GM04503 (cell line): ENCODE measurements at places on chromosomes 7 and 10.
A peak's percentile ranks its signal among the peaks of the same experiment; 100 is the strongest.

DNA sequence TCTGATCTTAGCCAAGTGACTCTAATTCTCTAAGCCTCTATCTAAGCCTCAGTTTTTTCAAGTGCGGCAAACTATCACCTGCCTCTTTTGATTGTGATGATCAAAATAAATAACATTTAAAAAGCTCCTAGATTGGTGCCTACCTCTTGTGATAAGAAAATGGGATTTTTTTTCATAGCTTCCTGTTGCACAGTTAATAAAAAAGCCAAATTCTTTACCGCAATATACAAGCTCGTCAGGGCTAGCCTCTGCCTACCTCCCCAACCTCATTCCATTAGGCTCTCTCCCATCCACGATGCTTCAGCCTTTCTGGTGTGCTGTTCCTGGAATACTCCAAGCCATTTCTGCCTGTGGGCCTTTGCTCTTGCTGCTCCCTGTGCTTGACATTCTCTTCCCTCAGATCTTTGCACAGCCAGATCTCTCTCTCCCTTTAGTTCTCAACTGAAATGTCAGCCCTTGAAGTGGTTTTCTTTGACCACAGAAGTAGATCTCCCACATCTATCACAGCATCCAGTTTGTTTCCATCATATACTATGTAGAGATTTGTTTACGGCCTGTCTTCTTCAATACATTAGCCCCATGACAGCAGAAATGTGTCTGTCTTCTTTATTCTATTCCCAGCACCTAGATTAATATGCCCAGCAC is 48.8 kb downstream of the SFR1 start:
- no peak for DNase-seq

GRCh38 chr10:73997461-73997786 is 492 bp upstream of the VCL start:
- DNase-seq: no peak

- no peak for DNase-seq
Measured at GRCh38 chr7:30805931-30806330, 34.7 kb downstream of the MINDY4 start.

DNA sequence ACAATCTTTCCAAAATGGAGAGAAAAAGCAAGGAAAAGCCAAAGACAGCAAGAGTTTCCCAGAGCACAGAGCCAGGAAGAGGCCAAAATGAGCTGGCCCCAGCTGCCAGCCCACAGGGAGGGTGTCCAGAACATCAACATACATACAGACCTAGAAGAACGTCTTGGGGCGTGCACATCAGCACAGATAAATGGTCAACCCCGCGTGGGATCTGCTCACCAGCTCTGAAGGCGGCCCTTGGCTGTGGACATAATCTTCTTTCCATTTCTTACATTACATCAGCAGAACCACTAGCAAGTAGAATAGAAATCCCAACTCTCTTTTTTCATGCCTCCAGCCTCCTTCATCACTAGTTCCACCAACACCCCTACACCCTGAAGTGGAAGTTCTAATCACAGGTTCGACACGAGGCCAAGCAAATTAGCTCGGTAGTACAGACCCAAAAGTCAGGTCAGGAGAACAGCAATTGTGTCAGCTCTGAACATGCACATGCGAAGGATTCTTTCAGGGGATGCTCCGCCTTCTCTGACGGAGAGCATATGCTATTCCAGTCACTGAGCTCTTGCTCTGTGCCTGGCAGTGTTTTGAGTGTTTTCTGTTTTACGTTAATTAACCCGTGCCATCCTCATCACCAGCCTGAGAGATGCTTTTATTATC is 16.4 kb downstream of the SH3PXD2A start:
- DNase-seq: no peak

GRCh38 chr10:101453791-101454718 is 100.1 kb downstream of the BTRC start:
- no peak for DNase-seq

DNA sequence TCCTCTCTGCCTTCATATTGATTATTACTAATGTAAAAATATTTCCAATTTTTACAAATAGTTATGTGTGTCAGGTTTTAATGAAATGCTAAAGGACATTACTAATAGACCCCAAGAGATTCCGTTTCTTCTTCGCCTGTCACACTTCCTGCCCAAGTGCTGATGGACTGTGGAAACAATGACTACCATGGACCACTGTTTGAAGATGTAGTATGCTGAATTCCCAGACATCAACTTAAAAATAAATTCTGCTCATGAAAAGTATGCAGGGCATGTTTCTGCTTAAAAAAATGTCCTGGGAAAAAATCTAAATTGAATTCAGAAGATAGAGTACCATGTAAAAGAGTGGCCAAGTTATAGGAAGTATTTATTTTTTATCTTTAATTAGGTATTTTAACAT is 52.1 kb downstream of the ST7 start:
- DNase-seq: no peak

DNA sequence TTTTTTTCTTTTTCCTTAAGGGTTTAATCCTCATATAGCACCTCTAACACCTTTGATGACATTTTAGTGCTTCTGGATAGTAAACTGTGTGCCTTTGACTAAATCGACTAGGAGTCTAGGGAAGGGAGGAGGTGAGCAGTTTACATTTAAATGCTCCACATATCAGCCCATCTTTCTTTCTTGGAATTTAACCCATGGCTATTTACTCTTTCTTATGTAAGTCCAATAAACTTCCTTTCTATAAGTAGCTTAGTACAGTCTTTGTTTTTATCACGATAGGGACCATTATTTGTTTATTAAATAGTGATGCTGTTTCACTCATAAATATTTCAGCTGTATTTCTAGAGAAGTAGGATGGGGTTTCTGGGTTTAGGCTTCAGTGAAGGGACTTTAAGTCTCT is 669.9 kb downstream of the AUTS2 start:
- no peak for DNase-seq

DNA sequence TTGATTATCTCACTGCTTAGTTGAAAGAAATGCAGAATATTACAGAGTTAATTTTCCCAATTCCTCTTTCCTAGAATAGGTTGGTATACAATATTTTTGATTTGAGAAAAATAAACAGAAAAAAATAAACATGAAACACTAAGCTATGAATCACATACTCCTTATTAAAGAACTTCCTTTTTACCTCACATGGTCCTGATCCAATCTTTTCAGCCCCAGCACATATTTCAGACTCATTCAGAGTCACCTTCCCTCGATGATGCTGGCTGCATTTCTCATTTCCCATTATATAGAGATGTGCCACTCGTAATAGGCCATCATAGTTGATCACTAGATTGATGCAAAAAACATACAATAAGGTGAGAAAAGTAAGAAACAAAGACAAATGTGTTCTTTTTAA is 64.6 kb downstream of the HGF start:
- DNase-seq: no peak

DNA sequence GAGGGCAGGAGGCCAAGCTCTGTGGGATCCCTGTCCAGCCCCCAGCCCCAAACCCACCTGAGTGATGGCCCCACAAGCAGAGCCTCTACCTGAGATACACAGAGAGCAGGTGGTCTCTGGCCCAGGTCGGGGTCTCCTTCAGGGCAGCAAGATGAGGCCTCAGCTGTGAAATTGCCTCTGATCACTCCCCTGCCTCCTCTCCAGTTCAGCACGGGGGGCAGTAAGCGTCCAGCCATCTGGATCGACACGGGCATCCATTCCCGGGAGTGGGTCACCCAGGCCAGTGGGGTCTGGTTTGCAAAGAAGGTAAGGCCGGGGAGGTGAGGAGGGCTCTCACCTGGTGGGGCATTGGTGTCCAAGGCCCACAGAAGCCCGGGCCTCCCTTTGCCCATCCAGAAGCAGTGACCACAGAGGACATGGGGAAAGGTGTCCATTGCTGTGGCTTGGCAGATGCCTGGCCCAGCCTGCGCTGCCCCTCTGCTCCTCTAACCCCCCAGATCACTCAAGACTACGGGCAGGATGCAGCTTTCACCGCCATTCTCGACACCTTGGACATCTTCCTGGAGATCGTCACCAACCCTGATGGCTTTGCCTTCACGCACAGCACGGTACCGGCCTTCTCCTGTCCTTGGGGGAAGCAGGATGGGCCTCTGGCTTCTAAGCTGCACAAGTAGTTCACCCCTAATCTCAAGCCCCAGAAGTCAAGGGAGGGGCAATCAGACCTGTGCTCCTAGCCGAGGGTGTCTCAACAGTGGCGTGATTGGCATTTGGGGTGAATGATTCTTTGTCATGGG is 3.1 kb downstream of the CPA1 start:
- DNase-seq: no peak

DNA sequence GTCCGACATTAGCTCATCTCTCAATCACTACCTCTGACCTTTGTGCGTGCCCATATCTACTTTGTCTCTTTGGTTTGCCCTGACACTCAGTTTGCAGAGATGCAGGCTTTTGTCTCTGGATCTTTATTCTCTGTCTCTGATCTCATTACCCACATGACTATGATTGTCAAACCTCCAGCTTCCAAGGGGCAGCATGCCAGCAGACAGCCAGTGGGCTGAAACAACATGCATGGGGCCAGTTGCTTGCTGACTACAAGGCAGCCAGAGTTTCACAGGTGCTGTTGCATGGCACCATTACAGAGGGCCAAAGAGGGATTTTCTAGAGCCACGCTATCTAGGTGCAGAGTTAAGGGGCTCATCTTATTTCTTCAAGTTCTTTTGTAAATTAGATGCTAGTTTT is 146.2 kb downstream of the SPAG6 start:
- DNase-seq: no peak

- DNase-seq: no peak
Measured at GRCh38 chr10:116307455-116307854, 16.8 kb upstream of the CCDC172 start.

DNA sequence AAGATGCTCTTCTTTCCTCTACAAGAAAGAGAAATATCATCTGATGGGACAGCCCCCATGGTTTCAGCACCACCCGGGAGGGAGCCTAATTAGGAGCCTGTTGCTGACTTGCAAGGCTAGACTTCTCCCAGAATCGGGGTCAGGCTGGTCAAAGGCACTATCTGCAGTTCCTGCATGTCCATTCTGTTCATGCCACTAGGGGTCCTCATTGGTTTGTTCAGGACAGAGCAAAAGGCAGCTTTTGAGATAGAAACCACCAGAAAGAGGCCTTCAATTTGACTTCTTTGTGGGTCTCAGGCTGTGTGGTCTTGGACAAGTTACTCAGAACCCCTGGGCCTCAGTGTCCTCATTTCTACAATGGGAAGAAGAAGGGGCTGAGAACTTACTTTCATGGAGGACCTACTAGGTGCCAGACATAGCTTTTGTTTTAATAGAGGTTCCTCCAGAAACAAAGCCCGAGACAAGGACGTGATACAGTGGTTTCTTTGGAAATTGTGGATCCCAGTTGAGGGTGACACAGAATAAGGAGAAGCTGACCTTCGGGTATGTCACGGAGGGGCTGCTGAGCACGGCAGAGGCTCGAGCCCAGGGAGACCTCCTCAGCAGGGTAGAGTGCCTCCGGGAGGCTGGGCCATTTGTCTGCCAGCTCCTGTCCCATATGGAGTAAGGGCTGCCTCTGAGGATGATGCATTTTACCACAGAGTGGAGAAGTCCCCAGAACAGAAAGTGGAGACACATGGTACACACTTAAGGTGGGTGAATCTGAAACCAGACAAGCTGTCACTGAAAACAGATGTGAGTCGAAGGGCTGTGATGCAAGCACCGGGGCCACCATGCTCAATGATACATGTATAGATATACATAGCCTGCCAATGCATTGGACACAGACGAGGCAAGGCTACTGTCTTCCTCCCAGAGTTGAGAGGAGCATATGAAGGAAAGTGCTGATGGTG is 33.1 kb upstream of the NEUROD6 start:
- peak; percentile 11 for DNase-seq

DNA sequence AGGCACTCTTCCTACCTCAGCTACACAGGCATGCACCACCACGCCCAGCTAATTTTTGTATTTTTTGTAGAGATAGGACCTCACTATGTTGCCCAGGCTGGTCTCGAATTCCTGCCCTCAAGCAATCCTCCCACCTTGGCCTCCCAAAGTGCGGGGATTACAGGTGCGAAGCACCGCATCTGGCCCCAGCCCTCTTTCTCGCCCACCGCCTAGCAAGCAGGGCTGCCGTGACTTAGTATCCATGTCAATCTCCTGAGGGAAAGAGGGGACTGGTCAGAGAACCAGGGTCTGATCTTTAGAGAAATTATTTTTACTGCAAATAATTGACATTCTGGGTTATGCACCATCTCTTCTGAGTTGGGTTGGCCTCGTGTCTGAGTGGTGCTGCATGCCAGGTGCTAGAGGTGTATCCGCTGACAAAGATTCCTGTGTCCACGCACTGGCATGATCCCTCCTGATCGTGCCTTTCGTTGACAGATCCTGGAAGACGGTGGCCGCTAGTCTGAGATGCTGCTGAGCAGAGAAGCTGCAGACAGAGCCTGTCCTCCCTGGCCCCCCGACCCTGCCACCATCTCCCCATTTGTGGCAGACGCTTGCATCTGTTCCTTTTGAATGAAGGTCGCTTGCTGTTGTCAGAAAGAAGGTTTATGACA is 22.7 kb downstream of the WIPI2 start:
- no peak for DNase-seq

DNA sequence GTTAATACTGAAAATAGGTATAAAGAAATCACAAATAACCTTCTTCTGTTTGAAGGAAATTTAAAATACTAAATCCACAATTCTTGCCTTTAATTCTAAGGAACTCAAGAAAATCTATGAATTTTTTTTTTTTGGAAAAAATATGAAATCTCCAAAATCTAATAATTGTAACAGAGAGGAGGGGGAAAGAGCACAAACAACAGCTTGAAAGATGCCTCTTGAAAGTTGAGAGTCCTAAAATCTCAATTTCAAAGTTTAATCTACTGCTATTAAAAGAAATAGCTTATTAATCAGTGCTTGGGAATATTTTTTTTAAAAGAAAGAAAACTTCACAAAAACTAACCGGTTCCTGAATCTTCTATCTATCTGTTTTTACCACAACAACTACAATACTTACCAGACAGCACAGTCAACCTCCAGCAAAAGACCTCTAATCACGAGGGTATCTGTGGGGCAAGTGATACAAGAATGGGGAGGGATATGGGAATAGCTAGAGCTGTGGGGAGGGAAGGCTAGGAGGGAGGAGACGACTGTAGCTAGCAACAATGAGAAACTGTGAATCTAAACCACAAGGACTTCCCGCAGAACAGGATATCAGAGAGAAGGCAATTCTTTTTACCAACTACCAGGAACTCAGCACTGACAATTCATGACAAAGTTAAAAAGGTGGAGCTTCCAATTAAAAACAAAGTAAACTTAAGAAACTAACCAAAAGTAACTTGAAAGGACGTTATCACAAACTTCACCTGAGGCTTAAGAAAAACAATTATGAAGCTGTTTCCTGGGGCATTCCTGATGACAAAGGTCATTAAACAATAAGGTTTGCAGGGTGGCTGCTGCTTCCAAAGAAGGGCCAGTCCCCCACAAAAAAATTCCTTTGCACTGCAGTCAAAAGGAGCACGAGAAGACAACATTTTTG is at the start of gene USP54:
USP54 (minus strand) TSS at position 462 of the 919 bp plus-strand sequence. CDS start 15,684 bp downstream, outside the sequence.
- peak; percentile 60 for DNase-seq

GRCh38 chr7:94912085-94912484 is 4.7 kb downstream of the PPP1R9A start:
- DNase-seq: no peak

- no peak for DNase-seq
Measured at GRCh38 chr7:92415225-92415624, 32.1 kb upstream of the GATAD1 start.

DNA sequence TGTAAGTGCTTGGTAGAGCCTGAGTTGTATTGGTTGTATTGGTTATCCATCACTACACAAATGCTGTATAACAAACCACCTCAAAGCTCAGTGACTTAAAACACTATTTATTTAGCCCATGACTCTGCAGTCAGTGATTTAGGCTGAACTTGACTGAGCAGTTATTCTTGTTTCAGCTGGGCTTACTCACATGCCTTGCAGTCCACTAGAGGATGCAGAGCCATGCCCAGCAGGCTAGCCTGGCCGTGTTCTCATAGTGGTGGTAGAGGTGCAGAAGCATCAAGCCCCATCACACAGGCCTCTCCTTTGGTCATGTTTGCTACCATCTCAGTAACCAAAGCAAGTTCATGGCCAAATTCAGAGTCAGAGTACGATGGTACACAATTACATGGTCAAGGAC is 43.9 kb downstream of the LUC7L2 start:
- no peak for DNase-seq
